ENCODE measurements at places on chromosomes 7 and 10.

GRCh38 chr7:46257761-46258448 is 336.8 kb upstream of the IGFBP3 start:
- DNase-seq, result peak; percentile 94

- DNase-seq, result no peak
These were observed 8.0 kb upstream of the SERPINE1 start for GRCh38 chr7:101118856-101119255.

DNA sequence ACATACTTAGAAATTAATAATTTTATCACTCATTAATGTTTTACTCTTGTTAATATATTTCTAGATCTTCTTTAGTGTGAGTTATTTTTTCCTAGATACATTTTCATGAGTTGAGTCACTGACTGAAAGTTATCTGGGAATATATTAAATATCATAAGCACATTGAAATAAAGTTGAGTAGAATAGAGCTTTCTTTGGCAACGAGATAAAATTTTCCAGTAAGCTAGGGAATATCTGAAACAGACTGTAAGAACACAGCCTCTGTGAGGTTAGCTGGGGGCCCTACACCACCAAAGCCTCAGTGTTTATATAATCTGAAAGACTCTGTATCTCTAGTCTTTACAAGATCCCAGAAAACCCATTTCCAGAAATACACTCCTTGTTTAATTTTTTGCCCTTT is 347.8 kb upstream of the PLXDC2 start:
- no peak for DNase-seq

DNA sequence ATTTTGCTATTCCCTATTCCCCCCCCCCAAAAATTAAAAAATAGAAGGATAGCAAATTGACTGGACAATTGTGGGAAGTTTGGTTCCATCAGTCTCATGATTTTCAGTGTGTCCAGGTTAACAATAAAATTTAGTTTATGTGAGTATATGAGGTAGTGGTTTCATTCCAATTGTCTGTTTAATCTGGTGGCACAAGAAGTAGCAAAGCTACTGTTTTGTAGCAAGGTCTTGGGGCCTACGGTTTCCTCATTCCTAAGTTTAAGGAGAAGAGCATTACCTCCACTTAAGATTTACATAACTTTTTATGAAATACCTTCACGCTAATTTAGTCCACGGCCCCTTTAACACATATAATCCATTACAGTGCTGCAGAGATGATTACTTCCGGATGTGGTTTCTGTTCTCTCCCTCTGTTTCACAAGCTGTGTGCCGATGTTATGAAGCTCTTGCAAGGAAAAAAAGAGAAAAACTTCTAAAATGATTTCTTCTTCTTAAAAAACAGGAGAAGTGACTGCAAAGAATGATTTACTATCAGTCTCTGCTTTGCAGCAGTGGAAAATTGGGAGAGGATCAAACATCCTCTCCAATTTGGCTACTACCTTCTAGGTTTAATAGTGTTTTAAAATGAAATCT is 32.7 kb upstream of the NPVF start:
- peak; percentile 59 for DNase-seq

DNA sequence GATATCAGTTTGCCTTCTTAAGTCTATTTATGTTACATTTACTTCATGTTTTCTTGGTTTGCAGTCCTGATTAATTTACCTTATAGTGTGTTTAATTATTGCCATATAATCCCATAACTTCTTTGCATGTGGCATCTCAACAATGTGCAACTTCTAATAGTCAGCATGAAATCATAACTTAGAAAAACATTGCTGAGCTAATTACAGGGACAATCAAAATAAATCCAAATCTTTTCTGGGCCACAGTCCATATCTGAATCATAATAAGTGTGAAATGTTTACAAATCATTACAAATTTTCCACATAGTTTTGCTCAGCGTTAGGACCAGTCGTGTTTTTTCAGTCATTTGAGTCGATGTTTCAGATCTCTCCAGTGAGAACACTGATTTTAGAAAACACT is 29.1 kb upstream of the CABCOCO1 start:
- DNase-seq, result no peak

DNA sequence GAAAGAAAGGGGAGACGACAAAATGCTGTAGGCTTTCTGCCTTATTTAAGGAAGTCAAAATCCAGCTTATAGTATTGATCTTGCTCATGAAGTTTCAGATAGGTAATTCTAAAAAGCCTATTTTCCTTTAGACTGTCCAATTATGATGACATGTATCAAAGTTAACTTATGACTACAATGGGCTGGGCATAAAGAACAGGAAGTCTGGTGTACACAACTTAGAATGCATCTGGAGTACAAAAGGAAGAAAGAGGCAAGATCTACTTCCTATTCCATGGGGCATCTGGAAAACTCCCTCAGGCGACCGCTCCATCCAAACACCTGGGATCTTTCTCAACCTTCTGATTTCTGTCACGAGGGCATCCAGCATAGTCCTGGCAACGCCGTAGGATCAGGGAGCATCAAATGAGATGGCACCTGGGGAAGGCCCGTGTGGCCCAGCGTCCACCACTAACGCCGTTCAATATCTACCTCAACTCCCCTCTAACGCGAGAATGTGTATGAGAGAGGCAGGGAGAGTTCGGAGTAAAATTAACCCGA is 512 bp downstream of the FAM24B start:
- no peak for DNase-seq

DNA sequence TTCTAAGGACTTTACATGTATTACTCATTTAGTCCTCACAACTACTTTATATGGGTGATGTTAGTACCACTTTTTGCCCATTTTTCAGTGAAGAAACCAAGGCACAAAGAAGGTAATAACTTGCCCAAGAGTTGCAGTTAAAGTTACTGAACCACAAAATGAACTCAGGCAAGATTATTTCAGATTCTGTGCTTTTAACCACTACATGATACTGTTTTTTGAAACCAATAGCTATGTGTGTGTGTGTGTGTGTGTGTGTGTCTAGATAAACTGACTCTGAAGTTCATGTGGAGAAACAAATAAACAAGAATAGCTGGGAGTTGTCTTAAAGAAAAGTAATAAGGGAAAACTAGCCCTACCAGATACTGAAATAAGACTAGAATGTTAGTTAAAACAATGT is 60.8 kb upstream of the OIT3 start:
- no peak for DNase-seq

GRCh38 chr7:51471981-51472296 is 155.3 kb upstream of the COBL start:
- no peak for DNase-seq

DNA sequence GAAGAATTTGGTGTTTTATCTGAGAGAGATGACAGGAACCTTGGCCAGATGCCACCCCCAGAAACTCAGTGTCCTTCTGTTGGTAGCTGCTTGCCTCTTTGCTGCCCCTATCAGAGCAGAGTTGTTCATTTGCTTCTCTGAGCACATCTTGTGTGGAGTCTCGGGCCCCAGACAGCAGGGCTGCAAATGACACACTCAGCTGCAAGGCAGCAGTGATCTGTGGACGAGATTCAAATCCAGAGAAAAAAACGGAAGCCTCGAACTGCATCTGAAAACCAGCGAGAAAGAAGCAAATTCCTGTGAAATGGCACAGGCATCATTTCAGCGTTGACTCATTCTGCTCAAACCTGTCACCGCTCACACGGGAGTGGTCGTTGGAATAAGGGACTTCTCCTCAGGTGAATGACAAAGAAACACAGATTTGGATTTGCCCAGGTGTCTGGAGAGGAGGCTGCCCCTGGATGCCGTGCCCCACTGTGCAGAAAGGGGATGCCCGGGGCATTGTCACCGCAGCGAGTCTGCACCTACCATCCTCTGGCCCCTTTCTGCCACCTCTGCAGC is 144.7 kb downstream of the PFKFB3 start:
- peak; percentile 35 for DNase-seq

GRCh38 chr10:92813979-92814378 is 34.3 kb upstream of the EXOC6 start:
- no peak for DNase-seq

DNA sequence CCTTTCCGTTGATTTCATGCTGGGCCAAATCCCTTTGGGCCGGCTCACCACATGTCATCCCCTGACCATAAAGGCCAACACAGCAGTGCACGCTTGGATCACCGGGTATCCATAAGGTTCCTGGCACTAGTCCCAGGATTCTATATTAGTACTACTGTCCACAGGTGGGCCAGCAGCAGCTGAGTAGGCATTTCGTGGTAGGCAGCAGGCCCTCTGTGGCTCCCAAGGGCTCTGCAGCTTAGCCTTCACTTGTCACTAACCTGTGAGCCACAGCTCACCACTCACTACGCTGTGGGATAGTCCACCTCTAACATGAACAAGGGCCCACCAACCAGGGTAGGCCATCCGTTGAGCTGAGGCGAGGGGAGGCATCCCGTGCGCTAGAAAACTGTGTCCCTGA is 89.2 kb upstream of the MALRD1 start:
- DNase-seq, result no peak

DNA sequence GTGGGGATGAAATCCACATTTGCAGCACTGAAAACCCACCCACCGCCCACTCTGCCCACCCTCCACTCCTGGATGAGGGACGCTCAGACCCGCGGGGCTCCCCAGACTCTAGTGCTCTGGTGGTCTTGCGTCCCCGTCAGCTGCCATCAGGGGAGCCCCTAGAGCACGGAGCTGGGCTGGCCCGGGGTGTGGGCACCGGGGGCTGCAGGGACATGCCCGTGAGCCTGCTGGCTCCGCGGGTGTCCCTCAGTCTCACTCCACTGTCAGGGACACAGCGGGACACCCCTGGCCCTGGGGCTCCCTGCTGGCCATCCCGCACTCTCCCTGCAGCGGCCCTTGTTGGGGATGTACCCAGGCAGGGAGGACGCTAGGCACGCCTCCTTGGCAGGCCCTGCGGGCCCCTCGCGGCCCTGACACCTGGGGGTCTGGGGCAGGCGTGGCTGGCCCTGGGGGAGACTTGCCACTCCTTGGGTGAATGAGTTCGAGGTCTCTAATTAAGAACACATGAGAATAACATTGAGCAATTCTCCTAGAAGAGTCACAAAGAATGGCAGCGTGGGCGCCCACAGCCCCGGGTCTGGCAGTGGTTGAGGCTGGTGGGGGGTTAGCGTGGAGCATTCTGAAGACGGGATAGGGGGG is 64.2 kb downstream of the CFAP46 start:
- no peak for DNase-seq

DNA sequence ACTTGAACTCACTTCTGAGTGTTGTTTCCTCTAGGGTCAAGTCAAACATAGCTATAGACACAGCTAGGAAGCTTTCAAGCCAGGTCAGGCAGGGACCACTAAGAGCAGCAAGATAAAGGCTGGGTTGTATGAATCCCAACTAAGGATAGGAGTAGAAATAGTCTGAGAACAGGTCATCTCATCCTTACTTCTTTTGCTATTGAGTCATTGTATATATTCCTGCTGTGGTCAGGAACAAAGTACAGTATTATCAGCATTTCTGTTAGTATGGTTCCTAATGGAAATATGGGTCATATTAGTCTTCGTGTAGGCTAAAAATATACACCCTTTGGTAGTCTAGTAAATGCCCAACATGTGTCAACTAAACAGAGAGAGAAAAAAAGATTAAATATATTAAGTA is 145.3 kb downstream of the BTAF1 start:
- DNase-seq, result no peak

GRCh38 chr7:154640266-154640865 is 362.6 kb downstream of the PAXIP1 start:
- no peak for DNase-seq

DNA sequence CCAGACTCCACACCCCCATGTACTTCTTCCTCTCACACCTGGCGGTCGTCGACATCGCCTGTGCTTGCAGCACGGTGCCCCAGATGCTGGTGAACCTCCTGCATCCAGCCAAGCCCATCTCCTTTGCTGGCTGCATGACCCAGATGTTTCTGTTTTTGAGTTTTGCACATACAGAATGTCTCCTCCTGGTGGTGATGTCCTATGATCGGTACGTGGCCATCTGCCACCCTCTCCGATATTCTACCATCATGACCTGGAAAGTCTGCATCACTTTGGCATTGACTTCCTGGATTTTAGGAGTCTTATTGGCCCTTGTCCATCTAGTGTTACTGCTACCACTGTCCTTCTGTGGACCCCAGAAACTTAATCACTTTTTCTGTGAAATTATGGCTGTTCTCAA is 4.8 kb downstream of the OR2A25 start:
- DNase-seq, result no peak

GRCh38 chr7:131090886-131091692 is 236.6 kb upstream of the MKLN1 start:
- no peak for DNase-seq

GRCh38 chr10:88820748-88821401 is 18.3 kb downstream of the LIPM start:
- no peak for DNase-seq

DNA sequence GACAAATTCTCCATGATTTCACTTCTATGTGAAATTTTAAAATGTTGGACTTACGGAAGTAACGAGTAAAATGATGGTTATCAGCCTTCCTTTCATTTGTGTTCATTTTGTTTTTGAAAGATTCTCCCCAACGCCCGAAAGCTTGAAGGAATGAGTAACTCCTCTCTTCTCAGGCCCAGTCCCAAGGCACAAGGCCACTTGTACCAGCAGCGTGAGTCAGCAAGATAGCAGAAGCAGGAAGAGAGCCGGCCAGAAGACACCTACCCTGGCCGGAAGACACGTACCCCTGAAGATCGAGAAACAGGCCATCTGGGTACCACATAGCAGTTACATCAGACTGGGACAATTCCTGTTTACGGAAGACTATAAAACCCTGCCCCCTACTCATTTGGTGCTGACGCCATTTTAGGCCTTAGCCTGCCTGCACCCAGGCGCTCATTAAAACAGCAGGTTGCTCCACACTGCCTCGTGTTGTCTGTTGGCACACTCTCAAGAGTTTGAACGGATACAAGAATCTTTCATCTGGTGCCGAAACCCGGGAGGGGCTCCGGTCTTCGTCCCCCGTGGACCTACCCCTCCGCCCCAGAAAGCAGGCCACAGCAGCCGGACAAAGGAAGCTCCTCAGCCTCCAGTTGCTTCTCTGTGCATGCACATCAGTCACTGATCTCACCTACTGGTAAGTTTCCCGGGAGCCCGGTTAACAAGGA is 60.4 kb downstream of the LRRC17 start:
- DNase-seq, result no peak

GRCh38 chr7:108360058-108360800 is 96.0 kb downstream of the NRCAM start:
- no peak for DNase-seq

- no peak for DNase-seq
These were observed 39.0 kb upstream of the RASGEF1A start for GRCh38 chr10:43305876-43306275.

- DNase-seq, result no peak
These were observed 59.6 kb upstream of the UBE3C start for GRCh38 chr7:157079116-157079515.

Measured in RCC 7860 (cell line).